ENCODE measurements at places on chromosomes 2 and 18. TPM values are rescaled to one million over a fixed set of nuclear protein-coding genes. Genes with fewer than 3 reads are reported as not detected.

ALPG gene
- total RNA-seq, result not detected

SIX3 gene
- not detected for total RNA-seq

REG3A gene
- total RNA-seq, result not detected

FSIP2 gene
- 0.10 TPM for total RNA-seq

- no peaks in the 10 kb centered on the region for H3K36me3 ChIP-seq
- H3K27ac ChIP-seq, result no peak overlapping the region
- no peak overlapping the region for H3K4me3 ChIP-seq
- DNase-seq, result no peak
- H3K27me3 ChIP-seq, result peaks cover 27% of the 10 kb centered on the region
- H3K4me1 ChIP-seq, result peaks cover 2% of the 10 kb centered on the region
Measured at GRCh38 chr18:63909870-63910269, 2.1 kb downstream of the SERPINB10 start.

GRCh38 chr2:143843686-143844085 lies 676.2 kb downstream of the ZEB2 start:
- H3K4me1 ChIP-seq, result peaks cover 3% of the 10 kb centered on the region
- DNase-seq, result no peak
- H3K27ac ChIP-seq, result no peak overlapping the region
- H3K36me3 ChIP-seq, result no peaks in the 10 kb centered on the region
- H3K4me3 ChIP-seq, result no peak overlapping the region

All from activated CD4-positive, alpha-beta memory T cell treated with anti-CD3 and anti-CD28 coated beads for 36 hours (primary cell).